CD8-positive, alpha-beta memory T cell (primary cell): ENCODE measurements at places on chromosomes 1 and 21.

- DNase-seq: no peak
- no peaks in the 10 kb centered on the region for H3K36me3 ChIP-seq
- no peaks in the 10 kb centered on the region for H3K4me1 ChIP-seq
- no peak overlapping the region for H3K27ac ChIP-seq
- no peak overlapping the region for H3K4me3 ChIP-seq
These were observed 308.7 kb upstream of the PRMT6 start for GRCh38 chr1:106747791-106748190.

- H3K27me3 ChIP-seq: no peaks in the 10 kb centered on the region
- H3K27ac ChIP-seq: no peak overlapping the region
- DNase-seq: no peak
- no peak overlapping the region for H3K4me3 ChIP-seq
- H3K36me3 ChIP-seq: no peaks in the 10 kb centered on the region
These were observed 25.7 kb downstream of the CTH start for GRCh38 chr1:70436622-70437251.

GRCh38 chr1:198672124-198672523 is 33.3 kb downstream of the PTPRC start:
- no peaks in the 10 kb centered on the region for H3K27me3 ChIP-seq
- H3K4me3 ChIP-seq: no peak overlapping the region
- no peak for DNase-seq
- peaks cover 3% of the 10 kb centered on the region for H3K36me3 ChIP-seq

DNA sequence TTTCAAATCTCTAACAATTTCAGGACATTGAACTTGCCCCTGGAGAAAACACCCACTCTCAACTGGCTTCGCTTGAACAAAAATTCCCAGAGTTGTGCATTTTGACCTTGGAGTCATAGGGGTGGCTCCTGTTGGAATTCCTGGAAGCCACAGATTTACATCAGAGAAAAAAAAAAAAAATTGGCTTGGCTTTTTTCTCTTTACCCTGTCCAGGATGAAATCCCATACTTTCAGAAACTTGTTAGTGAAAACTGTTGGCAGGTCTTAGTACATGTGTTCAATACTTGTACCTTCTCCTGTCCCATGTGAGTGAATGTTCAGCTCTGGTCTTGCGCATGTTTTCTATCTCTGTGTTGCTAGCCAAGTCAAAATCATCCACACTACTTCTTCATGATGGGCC is 228.8 kb downstream of the TGFB2 start:
- no peaks in the 10 kb centered on the region for H3K27me3 ChIP-seq
- H3K36me3 ChIP-seq: no peaks in the 10 kb centered on the region
- no peaks in the 10 kb centered on the region for H3K4me1 ChIP-seq
- no peak overlapping the region for H3K4me3 ChIP-seq
- no peak overlapping the region for H3K27ac ChIP-seq
- no peak for DNase-seq

DNA sequence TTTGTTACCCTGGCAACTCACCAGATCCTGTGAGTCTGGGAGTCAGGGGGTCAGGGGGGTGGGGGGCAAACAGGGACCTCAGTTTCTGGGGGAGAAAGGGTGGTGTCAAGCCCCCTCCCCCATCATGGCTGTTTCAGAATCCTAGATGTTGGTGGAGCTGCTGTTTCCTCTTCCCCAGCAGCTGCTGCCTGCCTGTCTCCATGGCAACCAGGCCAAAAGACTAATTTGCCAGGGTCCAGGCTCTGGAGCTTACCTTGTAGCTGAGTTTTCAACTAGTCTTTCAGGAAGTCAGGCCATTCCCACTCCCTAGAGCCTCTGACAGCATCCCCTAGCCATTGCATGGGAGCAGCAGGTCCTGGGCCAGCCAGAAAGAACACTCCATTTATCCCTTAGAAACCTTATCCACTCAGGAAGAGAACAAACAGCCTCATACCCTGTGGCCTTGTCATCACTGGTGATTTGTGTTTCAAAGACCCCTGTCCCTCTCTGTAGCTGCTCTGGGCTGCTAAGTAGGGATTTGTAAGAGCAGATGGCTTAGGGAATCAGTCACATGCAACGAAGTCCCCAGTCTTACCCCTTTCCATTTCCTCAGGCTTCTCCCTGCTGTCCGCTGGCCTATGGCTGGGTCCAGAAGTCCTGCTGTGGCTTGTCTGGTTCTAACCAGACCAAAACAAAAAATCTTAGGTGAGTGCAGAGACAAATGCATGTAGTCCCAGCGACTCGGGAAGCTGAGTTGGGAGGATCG is 21.5 kb upstream of the STMN1 start:
- no peak for DNase-seq
- H3K4me3 ChIP-seq: no peak overlapping the region
- H3K27ac ChIP-seq: no peak overlapping the region
- H3K36me3 ChIP-seq: no peaks in the 10 kb centered on the region
- H3K4me1 ChIP-seq: peaks cover 11% of the 10 kb centered on the region
- H3K27me3 ChIP-seq: no peaks in the 10 kb centered on the region

DNA sequence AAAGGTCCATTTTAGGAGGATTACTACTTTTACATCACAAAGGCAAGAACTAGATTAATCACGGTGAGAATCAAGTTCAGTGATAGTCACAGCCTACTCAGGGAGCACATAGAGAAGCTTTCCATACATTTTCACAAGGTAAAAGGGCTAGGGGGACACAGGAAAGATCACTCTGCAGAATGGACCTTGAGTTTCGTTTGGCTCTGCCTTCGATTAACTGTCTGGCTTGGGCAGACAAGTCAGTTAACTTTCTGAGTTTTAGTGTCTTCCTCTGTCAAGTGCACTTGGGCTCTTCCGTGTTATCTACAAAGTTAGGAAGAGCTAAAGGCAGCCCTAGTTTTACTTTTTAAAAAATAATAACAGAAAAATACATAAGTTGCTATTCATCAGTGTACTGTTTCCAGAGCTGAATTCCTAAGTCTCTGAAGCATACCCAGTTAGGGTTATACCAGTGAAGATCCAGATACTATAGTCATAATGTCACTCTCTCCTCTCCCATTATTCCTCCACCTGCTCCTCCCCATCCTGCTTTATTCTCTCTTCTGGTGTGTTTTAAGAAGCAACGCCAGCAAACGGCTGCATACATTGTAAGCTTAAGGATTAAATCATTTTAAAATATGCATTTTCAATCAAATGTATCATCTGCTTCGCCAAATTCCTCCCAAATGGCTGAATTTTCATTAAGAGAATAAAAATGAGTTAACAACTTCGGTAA is 1.7 kb downstream of the CEP170 start:
- peaks cover 24% of the 10 kb centered on the region for H3K4me1 ChIP-seq
- no peaks in the 10 kb centered on the region for H3K36me3 ChIP-seq
- H3K27me3 ChIP-seq: no peaks in the 10 kb centered on the region
- DNase-seq: no peak
- H3K4me3 ChIP-seq: peak overlapping the region; percentile 20

GRCh38 chr21:26840201-26840600 is 5.0 kb downstream of the ADAMTS1 start:
- H3K27ac ChIP-seq: no peak overlapping the region
- no peak overlapping the region for H3K4me3 ChIP-seq
- DNase-seq: no peak
- no peaks in the 10 kb centered on the region for H3K36me3 ChIP-seq
- peaks cover 9% of the 10 kb centered on the region for H3K27me3 ChIP-seq

- no peak overlapping the region for H3K4me3 ChIP-seq
- no peak for DNase-seq
- no peak overlapping the region for H3K27ac ChIP-seq
- no peaks in the 10 kb centered on the region for H3K36me3 ChIP-seq
- no peaks in the 10 kb centered on the region for H3K27me3 ChIP-seq
These were observed 511.4 kb downstream of the AJAP1 start for GRCh38 chr1:5165762-5166161.

DNA sequence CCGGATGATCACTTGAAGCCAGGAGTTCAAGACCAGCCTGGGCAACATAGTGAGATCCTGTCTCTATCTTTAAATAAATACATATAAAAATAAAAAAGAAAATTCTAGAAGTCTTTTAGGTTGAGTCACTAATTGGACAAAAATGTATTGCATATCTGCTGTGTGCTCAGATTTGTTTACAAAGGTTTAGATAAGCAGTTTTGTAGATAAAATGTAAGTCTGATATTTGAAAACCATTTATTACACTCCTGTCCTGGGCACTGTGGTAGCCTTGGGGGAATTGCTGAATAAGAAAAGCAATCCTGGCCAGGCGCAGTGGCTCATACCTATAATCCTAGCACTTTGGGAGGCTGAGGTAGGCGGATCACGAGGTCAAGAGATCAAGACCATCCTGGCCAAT is 11.6 kb downstream of the GMEB1 start:
- H3K4me3 ChIP-seq: no peak overlapping the region
- no peak for DNase-seq
- H3K36me3 ChIP-seq: peaks cover 2% of the 10 kb centered on the region
- H3K27ac ChIP-seq: no peak overlapping the region
- H3K4me1 ChIP-seq: no peaks in the 10 kb centered on the region
- H3K27me3 ChIP-seq: no peaks in the 10 kb centered on the region
